ENCODE measurements at places on chromosomes 1 and 21.

GRCh38 chr1:215040190-215040589, 42.3 kb upstream of the KCNK2 start:
- DNase-seq, result no peak

DNA sequence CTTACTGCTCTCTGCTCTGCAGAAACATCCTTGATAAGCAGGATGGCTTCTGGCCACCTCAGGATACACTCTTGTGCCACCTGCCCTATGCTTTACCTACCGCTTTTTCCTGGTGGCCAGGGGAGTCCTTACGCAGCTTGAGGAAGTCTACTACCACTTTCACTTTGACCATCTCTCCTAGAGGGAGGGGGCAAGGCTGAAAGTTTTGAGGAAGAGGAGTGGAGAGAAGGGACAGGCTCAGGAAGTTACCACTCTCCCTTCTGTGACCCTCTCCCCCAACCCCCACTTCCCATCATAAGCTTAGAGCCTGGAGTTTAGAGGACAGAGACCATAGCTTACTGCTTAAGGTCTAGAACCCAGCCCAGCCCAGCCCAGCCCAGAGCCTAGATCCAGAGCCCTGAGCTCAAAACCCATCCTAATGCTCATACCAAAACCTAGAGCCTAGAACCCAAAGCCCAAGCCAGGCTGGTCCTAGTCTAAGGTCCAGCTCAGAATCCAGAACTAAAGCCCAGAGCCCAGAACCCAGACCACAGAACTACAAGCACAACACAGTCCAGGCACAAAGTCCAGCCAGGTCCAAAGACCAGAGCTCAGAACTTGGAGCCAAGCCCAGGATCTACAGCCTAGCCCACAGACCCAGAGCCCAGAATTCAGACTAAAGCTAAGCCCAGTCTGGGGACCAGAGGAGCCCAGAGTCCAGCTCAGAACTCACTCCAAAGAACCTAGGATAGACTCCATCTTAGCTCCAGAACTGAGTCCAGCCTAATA, 18.0 kb upstream of the MFSD2A start:
- DNase-seq, result no peak

GRCh38 chr1:231219422-231220401, 21.3 kb upstream of the GNPAT start:
- no peak for DNase-seq

- no peak for DNase-seq
These were observed 52.4 kb upstream of the C1orf115 start for GRCh38 chr1:220637759-220638158.

DNA sequence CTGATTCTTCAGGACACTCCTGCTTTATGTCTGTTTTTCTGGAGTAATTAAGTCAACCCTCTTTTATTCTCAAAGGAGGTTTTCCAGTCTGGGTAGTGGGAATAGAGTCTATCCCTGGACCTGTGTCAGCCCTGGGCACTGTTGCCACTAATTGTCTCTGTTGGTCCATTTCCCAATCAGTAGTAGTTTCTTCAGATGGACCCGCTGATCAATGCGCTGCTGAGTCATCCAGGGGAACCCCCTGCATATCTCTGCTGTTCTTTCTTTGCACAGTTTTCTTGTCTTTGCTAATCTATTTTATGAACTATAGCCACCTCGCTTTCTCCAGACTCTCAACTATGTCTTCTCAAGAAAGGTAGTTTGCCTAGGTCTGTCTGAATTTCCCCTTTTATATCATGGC, 82.5 kb downstream of the TNNI3K start:
- DNase-seq, result no peak

DNA sequence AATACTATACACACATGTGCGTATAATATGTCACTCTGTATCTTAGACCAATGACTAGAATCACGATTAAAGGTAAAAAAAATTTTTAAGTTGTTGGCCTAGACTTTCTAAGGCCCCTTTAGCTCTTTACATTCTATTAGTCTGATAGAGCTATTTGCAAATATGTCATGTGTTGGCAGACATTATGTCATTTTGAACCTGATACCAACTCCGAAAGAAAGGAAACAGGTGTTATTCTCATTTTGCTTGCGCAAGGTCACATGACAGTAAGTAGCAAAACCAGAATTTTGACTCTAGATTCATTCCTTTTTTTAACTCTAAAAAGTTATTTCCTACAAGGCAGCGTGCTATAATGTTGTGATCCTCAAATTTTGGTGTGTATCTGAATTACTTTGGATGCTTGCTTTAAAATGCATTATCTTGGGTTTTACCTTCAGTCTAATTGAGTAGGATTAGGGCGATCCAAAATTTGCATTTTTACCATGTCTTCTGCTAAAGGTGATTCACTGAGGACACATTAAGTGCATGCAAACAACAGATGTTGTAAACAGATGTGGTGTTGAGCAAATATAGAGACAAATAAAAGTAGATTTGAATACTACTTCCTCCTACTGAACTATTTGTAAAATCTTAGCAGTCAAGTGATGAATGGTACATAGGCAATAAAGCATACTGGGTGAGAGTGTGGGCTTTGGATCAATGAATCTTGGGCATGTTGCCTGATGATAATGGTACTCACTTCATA, 63.5 kb upstream of the KIAA1614 start:
- DNase-seq, result no peak

DNA sequence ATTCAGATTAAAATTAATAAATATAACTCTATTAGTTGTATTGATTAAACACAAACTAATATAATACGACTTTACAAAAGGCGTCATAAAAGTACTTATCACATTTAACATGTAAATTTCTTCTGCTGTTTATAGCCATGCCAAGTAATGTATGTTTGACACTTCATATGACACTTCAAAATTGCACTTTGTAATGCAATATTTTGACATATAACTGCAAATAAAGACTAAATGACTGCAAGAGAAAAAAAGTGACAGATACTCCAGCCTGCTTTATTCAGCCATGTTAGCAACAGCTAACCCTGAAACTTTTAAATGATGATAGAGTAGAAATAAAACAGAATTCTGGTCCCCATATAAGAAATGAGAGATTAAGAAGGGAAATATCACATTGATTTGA, 1238.0 kb downstream of the MRPL39 start:
- no peak for DNase-seq

DNA sequence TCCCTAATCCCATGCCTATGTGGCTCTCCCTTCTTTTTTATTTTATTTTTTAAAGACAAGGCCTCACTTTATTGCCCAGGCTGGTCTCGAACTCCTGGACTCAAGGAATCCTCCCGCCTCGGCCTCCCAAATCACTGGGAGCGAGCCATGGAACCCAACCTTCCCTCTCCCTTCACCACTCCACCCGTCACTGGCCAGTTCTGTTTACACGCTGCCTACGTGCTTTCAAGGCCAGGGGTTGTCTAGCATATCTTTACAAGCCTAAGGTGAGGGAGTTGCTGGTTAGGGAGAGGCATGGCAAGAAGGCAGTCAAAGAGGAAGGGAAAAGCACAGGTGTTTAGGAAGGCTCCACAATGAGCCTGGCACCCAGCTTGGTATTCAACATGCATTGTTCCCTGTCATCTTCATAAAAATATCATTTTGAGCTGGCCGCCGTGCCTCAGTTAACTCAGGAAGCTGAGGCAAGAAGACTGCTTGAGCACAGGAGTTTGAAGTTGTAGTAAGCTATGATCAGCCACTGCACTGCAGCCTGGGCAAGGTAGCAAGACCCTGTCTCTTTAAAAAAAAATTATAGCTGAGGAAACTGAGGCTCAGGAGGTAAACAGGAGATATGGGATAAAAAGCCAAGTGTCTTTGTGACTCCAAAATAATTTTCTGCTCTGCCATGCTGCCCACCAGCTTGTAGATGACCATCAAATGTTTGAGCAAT, 1.1 kb downstream of the RHBDL2 start:
- DNase-seq, result no peak

DNA sequence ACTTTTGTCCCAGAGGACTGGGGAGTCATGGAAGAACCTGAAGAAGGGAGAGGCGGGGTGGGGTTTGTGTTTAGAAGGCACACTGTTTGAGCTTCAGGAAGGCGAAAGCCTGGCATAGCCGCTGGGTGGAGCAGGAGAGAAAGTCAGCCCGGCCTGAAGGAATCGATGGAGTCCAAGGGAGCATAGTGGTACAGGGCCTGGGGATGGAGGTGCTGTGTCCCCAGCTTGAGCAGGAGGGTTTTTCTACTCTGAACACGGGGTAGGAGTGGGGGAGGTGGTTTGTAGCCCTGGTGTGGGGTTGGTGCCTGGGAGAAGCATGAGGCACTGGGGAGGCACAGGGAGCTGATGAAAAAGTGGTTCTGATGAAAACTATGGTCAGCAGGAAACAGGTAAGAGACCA, 4.7 kb upstream of the CCDC24 start:
- DNase-seq, result peak; percentile 77

DNA sequence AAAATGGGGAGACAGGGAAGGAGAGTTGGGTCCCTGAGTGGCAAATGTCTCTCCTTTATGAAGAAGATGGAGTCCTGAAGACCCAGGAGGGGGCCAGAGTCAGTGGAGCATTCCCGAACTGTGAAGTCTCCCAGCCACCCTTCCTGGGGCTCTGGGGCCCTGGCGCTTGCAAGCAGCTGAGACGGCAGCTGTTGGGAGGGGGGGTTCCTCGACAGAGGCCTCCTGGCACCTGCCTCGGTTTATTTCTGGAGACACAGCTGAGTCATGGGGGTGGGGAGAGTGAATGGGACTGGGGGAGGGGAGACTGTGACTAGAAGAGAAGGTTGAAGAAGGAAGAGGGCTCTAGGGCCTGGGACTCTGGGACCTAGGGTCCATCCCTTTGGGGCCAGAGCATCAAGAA, 14.0 kb downstream of the NES start:
- DNase-seq, result no peak

- peak; percentile 21 for DNase-seq
These were observed 15.4 kb upstream of the LCE5A start for GRCh38 chr1:152495066-152495675.

GRCh38 chr21:31677047-31677446, 17.6 kb downstream of the SOD1 start:
- DNase-seq, result no peak

- DNase-seq, result no peak
These were observed 76.6 kb downstream of the RNF220 start for GRCh38 chr1:44481701-44482100.

DNA sequence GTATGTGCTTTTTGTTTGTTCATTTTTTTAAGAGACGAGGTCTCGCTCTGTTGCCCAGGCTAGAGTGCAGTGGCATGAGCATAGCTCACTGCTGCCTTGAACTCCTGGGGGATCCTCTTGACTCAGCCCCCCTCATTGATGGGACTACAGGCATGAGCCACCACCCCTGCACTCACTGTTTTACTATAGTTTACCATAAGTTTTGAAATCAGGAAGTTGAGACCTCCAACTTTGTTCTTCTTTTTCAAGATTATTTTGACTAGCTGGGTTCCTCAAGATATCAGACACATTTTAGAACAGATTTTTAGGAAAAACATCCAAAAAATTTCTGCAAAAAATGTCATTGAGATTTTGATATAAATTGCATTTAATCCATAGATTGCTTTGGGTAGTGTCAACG, 120.4 kb upstream of the FGGY start:
- DNase-seq, result no peak

- no peak for DNase-seq
These were observed 69.2 kb downstream of the OBSCN start for GRCh38 chr1:228276901-228277490.

- no peak for DNase-seq
These were observed 40.3 kb downstream of the DIRAS3 start for GRCh38 chr1:68010090-68010489.
